Right renal pelvis (tissue), 4 donors: ENCODE measurements at places on chromosomes 7 and 10. TPM values are rescaled to one million over a fixed set of nuclear protein-coding genes. Genes with fewer than 3 reads are reported as not detected.

DNA sequence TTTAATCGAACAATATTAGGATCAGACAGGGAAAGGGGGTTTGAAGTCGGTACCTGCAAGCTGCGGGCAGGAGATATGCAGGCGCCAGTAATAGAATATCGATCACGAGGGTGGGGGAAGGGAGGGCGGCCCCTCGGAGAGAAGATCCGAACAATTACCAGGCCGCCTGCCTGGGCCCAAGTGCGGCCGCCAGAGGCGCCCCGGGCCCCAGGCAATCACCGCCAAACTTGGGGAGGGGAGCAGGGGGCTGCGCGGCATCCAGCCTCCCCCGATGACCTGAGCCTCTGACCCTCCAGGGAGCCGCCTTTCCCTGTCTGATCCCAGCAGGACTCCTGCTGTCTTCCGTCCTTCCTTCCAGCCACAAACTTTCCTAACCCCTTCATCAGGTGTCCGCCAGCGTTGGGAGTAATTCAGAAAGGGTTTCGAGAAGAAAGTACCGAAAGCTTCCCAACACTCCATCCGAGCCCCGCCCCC is 1.1 kb downstream of the NKX1-2 start:
- no peak for DNase-seq

- DNase-seq, result no peak
Measured at GRCh38 chr10:47452495-47453140, 31.3 kb downstream of the ANXA8 start.

- no peak for DNase-seq
Measured at GRCh38 chr7:118312051-118312450, 87.5 kb downstream of the ANKRD7 start.

DNA sequence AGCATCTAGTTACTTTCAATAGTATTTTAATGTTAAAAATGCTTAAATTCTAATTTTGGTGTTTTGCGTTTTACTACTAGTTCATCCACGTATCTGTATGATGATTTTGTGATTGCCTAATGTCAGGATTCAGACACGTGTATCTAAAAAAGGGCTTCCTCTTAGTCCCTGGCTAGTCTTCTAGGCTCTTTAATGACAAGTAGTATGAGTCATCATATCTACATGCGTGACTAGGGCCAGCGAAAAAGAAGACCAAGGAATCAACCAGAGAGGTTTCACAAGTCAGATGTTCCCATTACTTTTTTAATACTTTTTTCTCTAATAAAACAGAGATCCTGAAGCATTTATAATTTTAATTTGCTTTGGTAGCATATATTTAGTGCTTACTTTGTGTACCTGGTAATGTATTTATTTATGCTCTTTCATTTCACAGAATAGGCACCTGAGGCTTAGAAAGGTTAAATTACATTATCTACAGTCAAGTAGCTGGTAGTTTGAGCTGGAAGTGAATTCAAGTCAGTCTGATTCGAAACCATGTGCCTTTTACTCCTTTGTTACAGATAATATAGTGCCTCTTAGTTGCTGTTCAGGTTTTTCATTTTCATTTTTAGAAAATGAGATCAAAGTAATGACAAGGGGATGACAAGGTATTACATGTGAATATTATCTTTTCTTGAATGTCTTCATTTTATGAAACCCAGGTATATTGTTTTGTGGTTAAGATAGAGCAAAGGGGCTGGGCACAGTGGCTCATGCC is 140.3 kb downstream of the FOXP2 start:
- no peak for DNase-seq

GRCh38 chr10:85638797-85639196 is 727.8 kb downstream of the GRID1 start:
- no peak for DNase-seq

The PNLIPRP2 gene
- polyA plus RNA-seq, result not detected

GRCh38 chr7:3558400-3558799 is 257.3 kb downstream of the SDK1 start:
- no peak for DNase-seq

DNA sequence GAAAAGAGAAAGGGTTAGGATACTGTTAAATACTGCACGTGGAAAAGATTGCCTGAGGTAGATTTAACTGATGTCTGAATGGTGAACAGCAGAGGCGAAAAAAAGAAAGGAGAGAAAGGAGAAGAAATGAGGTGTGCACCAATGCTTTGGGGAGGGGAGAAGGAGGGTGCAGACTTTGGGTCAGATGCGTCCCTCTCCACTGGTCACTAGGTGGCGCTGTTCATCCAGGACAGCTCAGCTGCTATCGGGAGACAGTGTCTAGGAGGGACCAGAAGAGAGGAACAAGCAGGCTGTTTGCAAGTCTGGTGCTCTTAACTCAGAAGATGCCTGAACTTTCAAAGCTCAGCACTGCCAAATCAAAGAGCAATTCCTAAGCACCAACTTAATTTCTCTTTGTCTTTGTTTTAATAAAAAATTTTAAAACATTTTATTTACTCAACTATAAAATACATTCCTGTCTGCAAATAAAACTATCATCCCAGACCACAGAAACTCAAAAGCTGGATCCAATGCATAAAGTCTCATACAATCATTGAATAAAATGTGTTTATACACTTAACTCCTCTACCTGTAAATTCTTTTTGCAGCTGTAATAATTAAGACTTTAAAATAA is 83.9 kb upstream of the PDLIM1 start:
- DNase-seq, result peak; percentile 63

- no peak for DNase-seq
Measured at GRCh38 chr10:117133273-117134055, 4.6 kb downstream of the VAX1 start.

GRCh38 chr7:8699875-8700624 is 266.6 kb downstream of the NXPH1 start:
- no peak for DNase-seq
